ENCODE measurements at places on chromosomes 7 and 10. TPM values are rescaled to one million over a fixed set of nuclear protein-coding genes. Genes with fewer than 3 reads are reported as not detected.
A peak's percentile ranks its signal among the peaks of the same experiment; 100 is the strongest.

The PCDH15 gene
- total RNA-seq = not detected

The ANXA8L1 gene
- total RNA-seq = 280 TPM

The RPS24 gene
- 2,307 TPM for total RNA-seq

The MMP21 gene
- not detected for total RNA-seq

The HABP2 gene
- 0.09 TPM for total RNA-seq

The TCF7L2 gene
- total RNA-seq = 7.4 TPM

The FLNC gene
- 10.7 TPM for total RNA-seq

GRCh38 chr10:93790439-93790838 lies 32.7 kb downstream of the LGI1 start:
- H3K27ac ChIP-seq = peak overlapping the region; percentile 37
- DNase-seq = no peak
- no peaks in the 10 kb centered on the region for H3K36me3 ChIP-seq
- no peak overlapping the region for H3K4me3 ChIP-seq

GRCh38 chr7:100691676-100692577 lies 2.1 kb downstream of the GIGYF1 start:
- H3K27ac ChIP-seq = no peak overlapping the region
- no peak for DNase-seq
- H3K36me3 ChIP-seq = peaks cover 12% of the 10 kb centered on the region
- H3K4me3 ChIP-seq = peak overlapping the region; percentile 71
- no peaks in the 10 kb centered on the region for H3K27me3 ChIP-seq

DNA sequence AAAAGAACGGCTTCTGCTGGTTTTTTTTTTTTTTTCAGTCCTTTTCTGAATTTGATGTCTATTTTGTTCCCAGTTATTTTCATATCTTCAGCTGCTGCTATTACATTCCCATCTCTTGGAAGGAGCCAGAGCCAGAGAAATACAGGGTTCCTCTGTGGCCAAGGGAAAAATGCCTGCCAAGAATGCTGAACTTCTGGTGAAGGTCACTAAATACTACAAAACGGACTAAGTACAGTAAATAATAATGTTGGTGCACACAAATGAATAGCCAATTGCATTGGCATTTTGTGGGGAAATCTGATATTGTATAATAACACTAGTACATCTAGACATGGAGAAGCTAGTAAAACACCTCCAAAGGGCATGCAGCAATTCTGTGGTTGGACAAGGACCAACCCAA lies 56.3 kb upstream of the ZEB1 start:
- no peak for DNase-seq
- no peaks in the 10 kb centered on the region for H3K4me1 ChIP-seq
- H3K27me3 ChIP-seq = no peaks in the 10 kb centered on the region
- no peak overlapping the region for H3K27ac ChIP-seq
- H3K4me3 ChIP-seq = no peak overlapping the region

DNA sequence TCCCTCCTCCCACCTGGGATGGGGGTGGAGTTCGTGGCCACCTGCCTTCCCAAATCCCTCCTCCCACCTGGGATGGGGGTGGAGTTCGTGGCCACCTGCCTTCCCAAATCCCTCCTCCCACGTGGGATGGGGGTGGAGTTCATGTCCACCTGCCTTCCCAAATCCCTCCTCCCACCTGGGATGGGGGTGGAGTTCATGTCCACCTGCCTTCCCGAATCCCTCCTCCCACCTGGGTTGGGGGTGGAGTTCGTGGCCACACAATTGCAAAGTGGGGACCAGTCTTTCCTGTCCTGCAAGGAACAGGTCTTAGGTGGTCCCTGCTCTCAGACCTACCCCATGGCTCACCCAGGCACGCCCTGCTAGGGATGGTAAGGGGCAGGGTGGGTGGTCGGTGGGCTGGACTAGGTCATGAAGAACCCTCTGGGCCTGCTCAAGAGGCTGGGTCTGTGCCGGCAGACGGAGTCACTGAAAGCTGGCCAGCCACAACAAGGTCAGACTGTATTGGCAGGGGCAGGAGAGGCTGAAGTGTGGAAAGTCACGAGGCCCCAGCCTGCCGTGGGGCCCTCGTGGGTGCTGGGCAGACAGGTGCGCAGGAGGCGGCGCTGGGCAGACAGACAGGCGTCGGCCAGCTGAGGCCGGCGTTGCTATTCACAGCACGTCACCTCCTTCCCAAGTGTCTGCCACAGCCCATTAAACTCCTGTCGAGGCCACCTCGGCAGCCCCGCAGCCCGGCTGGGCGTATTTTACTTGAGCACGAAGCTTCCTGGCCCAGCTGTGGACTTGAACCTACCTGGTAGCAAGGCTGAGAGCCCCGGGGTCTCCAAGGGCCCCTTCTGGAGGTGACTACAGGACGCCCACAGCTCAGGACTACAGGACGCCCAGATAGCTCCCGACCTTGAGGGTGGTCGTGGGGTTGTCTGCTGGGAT lies 4.1 kb downstream of the KNDC1 start:
- DNase-seq = no peak
- peaks cover 7% of the 10 kb centered on the region for H3K4me1 ChIP-seq
- peaks cover 4% of the 10 kb centered on the region for H3K27me3 ChIP-seq

- H3K4me1 ChIP-seq = no peaks in the 10 kb centered on the region
- no peak overlapping the region for H3K4me3 ChIP-seq
- H3K36me3 ChIP-seq = no peaks in the 10 kb centered on the region
- H3K27ac ChIP-seq = no peak overlapping the region
- no peak for DNase-seq
- H3K27me3 ChIP-seq = no peaks in the 10 kb centered on the region
Observed at GRCh38 chr7:135817583-135817982, 69.0 kb upstream of the FAM180A start.

DNA sequence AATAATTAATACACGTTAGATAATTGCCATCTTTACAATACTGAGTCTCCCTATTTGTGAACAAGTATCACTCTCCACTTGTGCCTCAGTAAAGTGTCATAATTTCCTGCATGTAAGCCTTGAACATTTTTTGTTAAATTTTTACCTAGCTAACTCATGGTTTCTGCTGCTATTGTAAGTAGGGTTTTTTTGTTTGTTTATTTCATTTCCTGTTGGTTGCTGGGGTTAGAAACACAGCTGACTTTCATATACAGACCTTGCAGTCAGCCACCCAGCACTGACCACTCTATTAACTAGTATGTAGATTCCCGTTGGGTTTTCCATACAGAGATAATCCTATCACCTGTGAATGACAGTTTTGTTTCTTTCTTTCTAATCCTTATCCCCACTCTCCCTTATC lies 133.3 kb downstream of the MPP7 start:
- DNase-seq = no peak
- no peaks in the 10 kb centered on the region for H3K36me3 ChIP-seq
- peaks cover 16% of the 10 kb centered on the region for H3K4me1 ChIP-seq

DNA sequence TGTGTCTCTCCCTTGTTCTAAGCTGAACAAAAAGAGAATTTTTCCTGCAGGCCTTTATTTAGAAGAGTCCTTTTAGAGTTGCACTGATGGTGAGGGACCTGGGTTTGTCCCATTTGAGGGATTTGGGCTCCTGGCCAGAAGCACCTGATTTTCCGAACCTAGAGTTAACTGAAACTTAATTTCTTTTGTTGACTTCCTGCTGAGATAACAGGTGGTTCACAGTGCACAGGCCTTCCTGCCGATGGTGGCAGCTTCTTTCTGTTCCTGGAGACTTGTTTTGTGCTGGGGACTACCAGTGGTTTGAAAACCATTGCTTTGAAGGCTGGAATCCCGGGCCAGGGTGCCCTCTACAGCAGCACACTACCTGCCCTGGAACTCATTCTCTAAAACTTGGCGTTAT lies 99.2 kb downstream of the SUGCT start:
- no peaks in the 10 kb centered on the region for H3K27me3 ChIP-seq
- no peak overlapping the region for H3K4me3 ChIP-seq
- no peak overlapping the region for H3K27ac ChIP-seq
- no peaks in the 10 kb centered on the region for H3K4me1 ChIP-seq
- no peaks in the 10 kb centered on the region for H3K36me3 ChIP-seq

DNA sequence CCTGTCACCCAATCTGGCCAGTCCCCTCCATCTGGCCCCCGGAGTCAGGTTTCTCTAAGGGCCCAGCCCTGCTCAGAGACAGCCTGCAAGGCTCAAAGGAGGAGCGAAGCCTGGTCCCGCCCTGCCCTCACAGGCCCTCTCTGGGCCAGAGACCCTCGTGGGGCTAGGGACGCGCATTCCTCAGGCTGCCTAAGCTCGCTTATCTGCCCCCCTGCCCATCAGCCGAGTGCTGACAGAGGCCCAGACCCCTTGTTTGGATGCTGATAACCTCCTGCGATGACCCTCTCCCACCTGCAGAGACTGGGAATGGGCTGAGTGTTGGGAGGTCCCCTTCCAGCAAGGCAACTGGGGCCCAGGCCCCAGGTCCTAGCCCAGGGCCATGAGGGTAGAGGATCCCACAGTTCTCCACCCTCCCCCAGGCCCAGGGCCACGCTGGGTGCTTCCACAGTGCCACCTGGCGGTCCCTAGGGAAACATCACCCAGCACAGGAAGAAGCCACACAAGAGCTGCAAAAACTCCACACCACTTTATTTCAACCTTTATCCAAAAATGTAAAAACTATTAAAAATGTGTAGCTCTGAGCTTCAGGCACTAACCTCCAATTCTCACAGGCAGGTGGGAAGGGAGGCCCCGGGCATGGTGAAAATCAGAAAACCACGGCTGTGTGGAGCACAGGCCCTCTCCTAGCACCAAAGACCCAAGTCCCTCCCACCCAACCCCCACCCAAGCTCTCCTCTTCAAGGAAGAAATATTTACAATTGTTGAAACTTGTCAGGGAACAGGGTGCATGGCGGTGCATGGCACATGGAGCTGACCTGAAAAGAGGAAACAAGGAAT lies 2.2 kb downstream of the NPM3 start:
- H3K36me3 ChIP-seq = peaks cover 5% of the 10 kb centered on the region
- H3K27me3 ChIP-seq = peaks cover 6% of the 10 kb centered on the region
- no peak overlapping the region for H3K4me3 ChIP-seq
- DNase-seq = no peak

GRCh38 chr10:42939237-42939636 lies 137.6 kb upstream of the RET start:
- H3K27ac ChIP-seq = no peak overlapping the region
- H3K27me3 ChIP-seq = no peaks in the 10 kb centered on the region
- no peak overlapping the region for H3K4me3 ChIP-seq
- no peaks in the 10 kb centered on the region for H3K36me3 ChIP-seq
- no peak for DNase-seq

DNA sequence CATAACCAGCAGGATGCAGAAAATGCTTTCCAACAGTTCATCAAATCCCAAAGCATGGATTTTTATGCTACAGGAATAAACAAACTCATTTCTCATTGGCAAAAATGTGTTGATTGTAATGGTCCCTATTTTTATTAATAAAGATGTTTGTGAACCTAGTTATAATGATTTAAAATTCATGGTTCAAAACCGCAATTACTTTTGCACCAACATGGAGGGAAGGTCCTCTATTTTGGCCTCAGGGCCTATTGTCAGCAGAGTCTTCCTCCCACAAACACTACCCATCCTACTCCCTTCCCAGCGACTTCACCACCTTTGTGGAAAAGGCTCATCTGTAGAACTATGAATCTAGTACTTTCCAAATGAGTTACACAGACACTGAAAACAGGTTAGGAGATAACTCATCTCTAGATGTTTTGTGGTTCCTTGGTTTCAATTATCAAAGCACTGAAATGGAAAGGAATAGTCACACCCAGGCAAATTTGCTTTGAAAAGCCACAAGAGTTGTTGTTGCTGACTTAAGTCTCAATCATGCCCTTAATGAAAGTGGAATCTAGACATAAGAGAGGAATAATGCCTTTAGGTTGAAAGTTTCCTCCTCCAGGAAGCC lies 59.4 kb upstream of the FRMD4A start:
- H3K4me1 ChIP-seq = no peaks in the 10 kb centered on the region
- no peak overlapping the region for H3K4me3 ChIP-seq
- H3K27me3 ChIP-seq = no peaks in the 10 kb centered on the region
- no peaks in the 10 kb centered on the region for H3K36me3 ChIP-seq
- no peak overlapping the region for H3K27ac ChIP-seq

- no peak for DNase-seq
- no peak overlapping the region for H3K4me3 ChIP-seq
- H3K27ac ChIP-seq = no peak overlapping the region
Observed at GRCh38 chr10:4270116-4270515, 485.1 kb upstream of the KLF6 start.

- no peak for DNase-seq
- H3K4me3 ChIP-seq = no peak overlapping the region
- no peaks in the 10 kb centered on the region for H3K36me3 ChIP-seq
- H3K27me3 ChIP-seq = no peaks in the 10 kb centered on the region
- no peak overlapping the region for H3K27ac ChIP-seq
Observed at GRCh38 chr7:78777829-78778228, 675.6 kb downstream of the MAGI2 start.

DNA sequence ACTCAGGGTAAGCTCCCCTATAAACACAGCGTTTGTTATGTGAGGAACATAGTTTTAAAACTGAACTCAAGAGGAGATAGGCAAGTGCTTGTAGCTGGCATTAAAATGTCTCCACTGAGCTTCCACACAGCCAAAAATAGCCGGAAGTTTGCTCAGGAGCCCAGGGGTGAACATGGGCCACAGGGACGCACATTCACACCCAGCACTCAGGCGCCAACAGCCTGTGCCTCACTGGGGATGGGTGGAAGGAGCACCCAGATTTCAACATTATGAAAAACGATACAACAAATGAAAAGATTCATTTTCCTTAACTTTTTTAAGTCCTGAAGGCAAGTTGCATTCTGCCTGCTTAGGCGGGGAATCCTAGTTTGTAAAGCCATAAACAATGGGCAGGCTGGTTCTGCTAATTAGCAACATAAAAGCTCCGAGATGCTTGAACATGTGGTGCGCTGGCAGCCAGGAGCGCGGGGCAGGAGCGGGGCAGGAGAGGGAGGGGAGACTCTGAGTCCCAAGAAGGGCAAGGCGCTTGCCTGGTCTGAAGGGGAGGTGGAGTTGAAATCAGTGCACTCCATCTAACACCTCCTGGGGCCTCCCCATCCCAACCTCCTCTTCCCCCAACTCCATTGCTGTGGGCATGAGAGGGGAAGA lies 235.9 kb downstream of the COBL start:
- no peak for DNase-seq
- no peaks in the 10 kb centered on the region for H3K27me3 ChIP-seq
- H3K27ac ChIP-seq = no peak overlapping the region
- no peak overlapping the region for H3K4me3 ChIP-seq
- H3K36me3 ChIP-seq = no peaks in the 10 kb centered on the region
- no peaks in the 10 kb centered on the region for H3K4me1 ChIP-seq

DNA sequence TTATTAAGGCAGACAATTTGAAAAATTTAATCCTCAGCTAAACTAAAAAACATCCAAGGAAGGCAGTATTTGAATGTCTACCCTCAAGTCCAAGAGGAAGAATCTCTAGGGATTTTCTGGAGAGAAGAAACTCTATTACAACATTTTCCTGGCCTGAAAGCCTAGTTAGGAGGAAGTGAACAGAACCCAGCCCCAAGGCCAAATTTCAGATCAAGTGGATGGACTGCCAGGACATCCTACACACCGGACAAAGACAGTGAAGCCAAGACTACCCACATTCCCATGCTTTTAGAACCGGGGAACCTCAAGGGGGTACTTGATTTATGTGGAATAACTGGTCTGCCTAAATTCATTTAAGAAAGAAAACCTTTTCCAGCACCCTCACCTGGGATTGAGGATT lies 108.9 kb upstream of the MEOX2 start:
- H3K27ac ChIP-seq = no peak overlapping the region
- H3K36me3 ChIP-seq = no peaks in the 10 kb centered on the region
- DNase-seq = no peak
- H3K4me3 ChIP-seq = no peak overlapping the region
- no peaks in the 10 kb centered on the region for H3K27me3 ChIP-seq
- no peaks in the 10 kb centered on the region for H3K4me1 ChIP-seq
